ENCODE measurements at places on chromosomes 1 and 21.

GRCh38 chr1:244171241-244171985, 120.3 kb downstream of the ZBTB18 start:
- no peak for DNase-seq

- no peak for DNase-seq
Measured at GRCh38 chr1:234473118-234473517, 5.9 kb downstream of the TARBP1 start.

- DNase-seq, result no peak
Measured at GRCh38 chr1:153474347-153474746, 13.9 kb upstream of the S100A7 start.

- no peak for DNase-seq
Measured at GRCh38 chr1:30783256-30783915, 25.8 kb upstream of the LAPTM5 start.

DNA sequence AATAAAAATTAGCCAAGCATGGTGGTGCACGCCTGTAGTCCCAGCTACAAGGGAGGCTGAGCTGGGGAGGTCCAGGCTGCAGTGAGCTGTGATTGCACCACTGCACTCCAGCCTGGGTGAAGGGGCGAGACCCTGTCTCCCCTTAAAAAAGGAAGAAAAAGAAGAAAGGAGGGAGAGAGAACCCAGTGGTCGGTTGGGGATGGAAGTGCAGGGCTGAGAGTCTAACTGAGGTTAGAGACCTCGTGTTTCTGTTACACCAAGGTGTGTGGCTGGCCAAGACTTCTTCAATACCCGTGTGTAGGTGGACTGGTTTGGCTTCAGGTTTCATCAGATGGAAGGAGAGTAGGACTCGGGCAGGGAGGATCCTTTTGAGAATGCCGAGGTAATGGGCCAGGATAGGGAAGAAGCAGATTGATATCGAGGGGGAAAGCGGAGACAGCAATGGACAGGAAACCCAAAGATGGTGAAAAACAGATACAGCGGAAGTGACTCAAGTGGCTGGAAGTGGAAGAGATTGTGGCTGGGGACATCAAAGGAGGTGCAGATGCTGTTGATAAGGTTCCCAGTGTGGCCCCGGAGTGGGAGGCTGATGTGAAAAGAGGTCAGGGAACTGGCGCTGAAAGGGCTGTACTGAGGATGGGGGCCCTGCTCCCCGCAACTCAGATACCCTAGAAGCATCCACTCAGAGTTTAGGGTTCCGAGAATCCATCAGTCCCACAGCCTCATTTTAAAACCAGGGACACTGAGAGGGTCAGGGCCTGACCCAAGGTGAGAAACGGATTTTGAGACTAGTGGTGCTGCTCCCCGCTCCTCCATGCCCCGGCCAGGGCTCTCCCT, 681 bp upstream of the UBXN10 start:
- DNase-seq, result no peak

GRCh38 chr1:5456090-5456811, 536.0 kb downstream of the NPHP4 start:
- DNase-seq, result no peak

DNA sequence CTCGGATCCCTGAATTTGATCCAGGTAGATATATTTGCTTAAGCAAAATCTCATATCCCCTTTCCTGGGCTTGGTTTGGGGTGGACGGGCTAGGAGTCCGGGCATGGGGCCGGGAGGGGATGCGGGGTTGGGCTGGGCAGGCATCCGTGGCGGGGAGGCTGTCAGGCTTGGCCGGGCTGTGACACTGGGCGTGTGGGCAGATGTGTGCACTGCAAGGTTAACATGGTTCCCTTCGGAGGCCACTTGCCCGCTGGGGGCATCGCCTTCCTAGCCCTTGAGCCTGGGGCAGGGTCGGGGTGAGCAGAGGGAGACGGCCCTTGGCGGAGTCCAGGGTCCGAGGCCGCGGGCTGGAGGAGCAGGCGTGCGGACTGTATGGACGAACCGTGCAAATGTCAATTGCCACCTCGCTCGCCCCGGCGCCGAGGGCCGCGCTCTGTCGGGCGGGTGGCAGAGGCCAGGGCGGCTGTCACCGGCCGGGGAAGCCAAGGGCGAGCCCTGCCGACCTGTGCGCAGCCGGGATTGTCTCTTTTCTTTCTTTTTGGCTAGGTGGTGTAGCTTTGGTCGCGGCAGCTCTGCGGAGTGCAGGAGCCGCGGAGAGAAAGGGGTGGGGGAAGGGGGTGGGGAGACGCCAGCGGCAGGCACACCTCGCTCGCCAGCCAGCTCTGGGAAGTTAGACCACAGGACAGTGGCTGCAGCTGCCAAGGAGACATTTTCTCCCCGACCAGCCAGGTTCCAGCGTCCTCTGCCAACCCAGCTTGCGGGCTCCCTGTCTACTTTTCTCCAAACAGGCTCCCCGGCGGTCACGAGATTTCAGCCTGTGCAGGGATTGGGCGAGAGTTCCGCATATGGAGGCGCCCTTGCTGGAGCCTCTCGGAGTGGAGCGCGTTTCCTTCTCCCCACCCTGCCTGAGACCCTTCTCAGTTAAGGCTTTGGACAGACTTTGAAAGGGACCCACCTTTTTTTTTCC, 1.3 kb downstream of the RCOR3 start:
- peak; percentile 60 for DNase-seq

DNA sequence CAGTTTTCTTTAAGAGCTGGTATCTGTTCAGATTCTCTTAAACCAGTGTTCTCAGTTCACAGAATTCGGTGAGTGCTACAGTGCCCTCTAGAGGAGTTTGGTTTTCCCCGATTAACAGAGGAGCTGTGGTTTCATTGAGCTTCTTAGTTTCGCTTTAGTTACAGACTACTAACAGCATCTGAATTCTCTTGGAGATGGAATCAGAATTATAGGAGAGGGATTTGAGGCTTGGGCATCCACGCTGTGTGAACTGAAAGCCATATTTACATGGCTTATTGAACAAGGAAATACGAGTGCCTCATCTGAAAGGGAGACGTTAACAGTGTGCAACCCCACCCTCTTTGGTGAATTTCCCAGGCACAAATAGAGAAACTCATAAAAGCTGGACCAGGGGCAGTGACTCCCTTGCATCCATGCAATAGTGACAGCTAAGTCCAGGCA, 202.0 kb downstream of the USH2A start:
- peak; percentile 70 for DNase-seq

GRCh38 chr1:165481820-165482532, 37.0 kb upstream of the RXRG start:
- peak; percentile 81 for DNase-seq

- no peak for DNase-seq
Measured at GRCh38 chr1:26782521-26783212, 5.1 kb upstream of the PIGV start.

- peak; percentile 55 for DNase-seq
Measured at GRCh38 chr1:110412576-110412975, 5.1 kb upstream of the LAMTOR5 start.

DNA sequence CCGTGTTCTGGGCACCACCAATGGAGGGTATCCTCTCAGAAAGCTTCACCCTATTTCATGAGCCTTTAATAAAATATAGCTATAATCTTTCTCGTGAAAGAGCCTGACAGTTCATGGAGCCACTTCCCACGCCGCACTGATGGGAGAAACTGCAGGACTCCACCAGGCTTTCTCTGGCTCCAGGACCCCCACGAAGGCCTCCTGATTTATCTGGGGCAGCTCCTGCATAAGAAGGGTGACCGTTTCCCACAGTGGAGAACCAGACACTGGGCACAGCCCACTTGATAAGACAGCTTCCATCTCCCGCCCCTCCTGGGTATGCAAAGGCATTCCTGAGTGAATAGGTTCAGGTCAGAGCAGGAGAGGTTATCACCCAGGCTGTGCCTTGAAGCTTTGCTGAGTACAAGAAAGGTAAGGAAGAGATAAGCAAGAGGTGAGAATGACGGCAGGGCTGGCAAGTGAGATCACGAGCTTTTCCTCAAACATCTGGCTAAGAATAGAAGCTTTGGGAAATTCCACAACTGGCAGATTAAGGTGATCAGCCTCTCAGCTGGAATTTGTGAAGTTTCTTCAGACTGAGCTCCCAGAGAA, 499.8 kb downstream of the KIF26B start:
- no peak for DNase-seq

- no peak for DNase-seq
Measured at GRCh38 chr1:222919478-222919865, 104.6 kb downstream of the DISP1 start.

DNA sequence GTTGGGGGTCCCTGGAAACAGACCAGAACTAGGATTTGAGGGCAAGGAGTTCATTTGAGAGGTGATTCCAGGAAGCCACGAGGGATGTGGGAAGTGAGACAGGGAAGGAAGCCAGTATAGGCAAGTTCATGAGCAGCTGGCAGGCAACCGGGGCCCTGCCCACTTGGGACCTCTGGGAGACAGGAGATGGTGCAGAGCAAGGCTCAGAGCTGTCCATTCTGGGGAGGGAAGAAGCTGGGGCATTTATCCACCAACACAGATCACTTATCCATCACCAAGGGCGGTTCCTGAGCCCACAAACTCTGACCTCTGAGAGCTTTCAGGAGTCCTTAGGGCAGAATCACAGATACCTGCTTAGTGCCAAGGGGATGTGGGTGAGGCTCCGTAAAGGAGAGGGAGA, 16.8 kb downstream of the EDN2 start:
- DNase-seq, result no peak

DNA sequence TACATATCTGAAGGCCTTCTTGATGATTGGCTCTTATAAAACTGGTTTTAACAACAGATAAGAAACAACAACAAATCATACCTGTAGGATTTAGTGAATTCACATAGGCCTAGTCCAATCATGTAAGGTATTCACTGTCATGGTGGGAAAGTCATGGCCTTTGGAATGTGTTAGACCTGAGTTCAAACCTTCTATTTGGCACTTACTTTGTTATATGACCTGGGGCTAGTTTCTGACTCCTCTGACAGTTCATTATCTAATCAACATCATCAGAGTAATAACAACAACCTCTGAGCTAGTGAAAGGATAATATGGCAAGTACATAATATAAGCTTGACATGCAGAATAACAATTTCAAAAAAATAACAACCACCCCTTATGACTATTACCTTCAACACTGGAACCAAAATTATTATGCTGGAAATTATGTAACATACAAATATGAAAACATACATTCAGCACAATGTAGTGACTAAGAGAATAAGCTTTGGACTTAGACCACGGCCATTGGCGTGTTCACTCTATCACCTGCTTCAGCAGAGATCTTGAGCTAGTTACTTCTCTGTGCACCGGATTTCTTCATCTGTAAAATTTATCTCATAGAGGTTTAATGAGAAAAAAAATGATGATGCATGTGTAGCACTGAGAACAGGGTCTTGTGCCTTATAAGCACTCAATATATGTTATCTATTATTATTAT, 597.6 kb downstream of the LMO4 start:
- DNase-seq, result no peak

GRCh38 chr1:18005238-18005637, 102.4 kb upstream of the IGSF21 start:
- DNase-seq, result no peak

- no peak for DNase-seq
Measured at GRCh38 chr21:43847301-43847700, 17.7 kb upstream of the AGPAT3 start.

DNA sequence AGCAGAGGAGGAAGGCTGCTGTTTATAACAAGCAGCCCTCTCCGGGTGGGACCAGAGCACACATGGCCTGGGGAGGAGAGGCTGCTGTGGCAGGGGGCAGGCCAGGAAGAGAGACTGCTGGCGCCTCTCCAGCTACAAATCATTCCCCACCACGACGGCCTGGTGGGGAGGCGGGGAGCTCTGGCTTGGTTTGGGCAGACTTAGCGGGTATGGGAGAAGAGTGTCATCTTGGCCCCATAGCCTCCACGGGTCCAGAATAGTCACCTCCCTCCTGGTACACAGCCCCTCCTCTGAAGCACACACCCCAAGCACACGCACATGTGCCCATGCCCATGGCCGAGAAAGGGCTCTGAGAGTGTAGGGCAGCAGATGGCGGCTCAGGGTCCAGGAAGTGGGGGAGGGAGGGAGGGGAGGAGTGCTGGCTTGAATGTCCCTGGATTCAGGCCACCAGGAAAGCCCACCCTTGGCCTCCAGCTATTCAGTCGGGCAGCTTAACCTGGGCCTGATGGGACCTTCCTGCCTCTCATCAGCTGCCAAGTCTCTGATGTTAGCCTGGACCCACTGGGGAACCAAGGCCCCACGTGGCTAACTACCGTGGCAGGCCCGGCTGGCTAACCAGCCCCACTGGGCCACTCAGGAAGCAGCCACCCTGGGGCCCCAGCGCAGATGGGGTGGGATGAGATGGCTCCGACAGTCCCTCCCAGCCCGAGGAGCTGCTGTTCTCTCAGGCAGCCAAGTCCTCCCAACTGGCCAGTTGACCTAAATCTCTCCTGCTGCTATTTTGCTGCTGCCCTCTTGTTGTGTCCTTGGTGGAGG, 10.9 kb downstream of the LRP8 start:
- DNase-seq, result no peak
